ENCODE measurements at places on chromosomes 2 and 18.

DNA sequence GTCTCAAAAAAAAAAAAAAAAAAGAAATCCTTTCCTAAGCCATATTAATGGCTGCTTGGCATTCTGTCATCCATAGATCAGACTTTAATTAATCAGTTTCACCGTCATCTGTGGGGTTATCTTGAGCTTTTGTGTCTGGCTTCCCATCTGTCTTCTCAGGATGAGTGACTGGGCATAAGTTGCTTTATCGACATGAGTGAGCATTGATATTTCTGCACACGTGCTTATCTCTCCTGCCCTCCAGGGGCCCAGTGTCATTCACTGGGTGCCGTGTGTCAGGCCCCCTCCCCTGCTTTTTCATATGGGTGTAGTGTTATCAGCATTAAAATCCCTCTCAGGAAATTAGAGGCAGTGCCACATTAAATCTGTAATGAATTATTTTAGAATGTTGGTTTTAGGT lies 65.6 kb downstream of the SH3BP4 start:
- no peak for DNase-seq

DNA sequence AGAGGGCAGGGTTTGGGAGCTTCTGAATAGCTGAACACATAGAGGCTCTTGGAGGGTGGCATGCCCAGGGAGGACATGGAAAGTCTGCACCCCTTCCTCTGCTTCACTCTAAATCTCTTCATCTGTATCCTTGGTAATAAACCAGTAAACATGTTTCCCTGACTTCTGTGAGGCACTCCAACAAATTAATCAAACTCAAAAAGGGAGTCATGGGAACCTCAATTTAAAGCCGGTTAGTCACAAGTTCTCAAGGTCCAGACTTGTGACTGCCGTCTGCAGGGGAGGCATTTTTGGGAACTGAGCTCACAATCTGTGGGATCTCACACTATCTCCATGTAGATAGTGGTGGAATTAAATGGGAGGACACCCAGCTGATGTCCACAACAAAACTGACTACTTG lies 33.1 kb upstream of the STON1 start:
- DNase-seq, result no peak

DNA sequence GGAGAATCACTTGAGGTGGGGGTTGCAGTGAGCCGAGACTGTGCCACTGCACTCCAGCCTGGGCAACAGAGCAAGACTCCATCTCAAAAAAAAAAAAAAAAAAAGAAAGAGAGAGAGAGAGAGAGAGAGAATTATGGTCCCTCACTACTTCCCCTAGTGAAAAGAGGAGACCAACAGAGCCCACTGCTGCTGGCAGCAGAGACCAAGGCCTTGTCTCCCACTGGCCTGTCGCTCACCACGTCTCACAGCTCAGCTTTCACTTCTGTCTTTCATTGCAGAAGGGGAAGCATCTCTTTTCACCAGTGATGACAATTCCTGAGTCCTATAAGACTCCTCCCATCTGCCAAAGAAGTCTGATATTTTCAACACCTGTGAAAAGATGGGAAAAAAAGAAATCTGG lies 81.3 kb downstream of the CLHC1 start:
- no peak for DNase-seq

DNA sequence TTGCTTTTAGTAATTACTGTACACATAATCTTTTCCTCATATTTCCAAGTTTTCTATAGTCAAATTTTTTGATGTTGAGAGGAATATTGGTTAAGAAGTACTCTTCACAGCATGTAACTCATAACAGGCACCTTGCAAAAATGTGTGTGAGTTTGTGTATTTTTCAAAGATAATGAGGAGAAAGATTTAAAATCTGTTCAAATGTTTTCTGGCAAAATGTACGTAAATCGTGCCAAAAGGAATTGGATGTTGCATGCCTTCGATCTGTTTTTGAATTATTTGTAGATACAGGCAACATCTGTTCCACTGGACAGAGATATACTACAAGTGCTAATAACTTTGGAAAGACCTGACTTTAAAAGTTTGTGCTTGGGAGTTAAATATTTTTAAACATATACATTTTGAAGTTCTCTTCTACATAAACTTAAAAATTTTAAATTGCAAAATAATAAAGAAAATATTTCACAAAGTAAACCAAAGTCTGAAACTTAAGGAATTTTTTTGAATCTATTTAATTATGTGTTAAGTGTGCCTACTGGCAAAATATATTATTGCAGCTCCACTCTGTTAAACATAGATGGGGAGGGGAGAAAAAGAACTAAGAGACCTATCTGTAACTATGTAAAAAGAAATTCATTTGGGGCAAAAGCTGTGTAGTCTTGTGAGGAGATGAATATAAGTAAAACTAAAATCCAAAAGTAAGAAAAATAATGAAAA lies 133.5 kb upstream of the UBE2E3 start:
- no peak for DNase-seq

DNA sequence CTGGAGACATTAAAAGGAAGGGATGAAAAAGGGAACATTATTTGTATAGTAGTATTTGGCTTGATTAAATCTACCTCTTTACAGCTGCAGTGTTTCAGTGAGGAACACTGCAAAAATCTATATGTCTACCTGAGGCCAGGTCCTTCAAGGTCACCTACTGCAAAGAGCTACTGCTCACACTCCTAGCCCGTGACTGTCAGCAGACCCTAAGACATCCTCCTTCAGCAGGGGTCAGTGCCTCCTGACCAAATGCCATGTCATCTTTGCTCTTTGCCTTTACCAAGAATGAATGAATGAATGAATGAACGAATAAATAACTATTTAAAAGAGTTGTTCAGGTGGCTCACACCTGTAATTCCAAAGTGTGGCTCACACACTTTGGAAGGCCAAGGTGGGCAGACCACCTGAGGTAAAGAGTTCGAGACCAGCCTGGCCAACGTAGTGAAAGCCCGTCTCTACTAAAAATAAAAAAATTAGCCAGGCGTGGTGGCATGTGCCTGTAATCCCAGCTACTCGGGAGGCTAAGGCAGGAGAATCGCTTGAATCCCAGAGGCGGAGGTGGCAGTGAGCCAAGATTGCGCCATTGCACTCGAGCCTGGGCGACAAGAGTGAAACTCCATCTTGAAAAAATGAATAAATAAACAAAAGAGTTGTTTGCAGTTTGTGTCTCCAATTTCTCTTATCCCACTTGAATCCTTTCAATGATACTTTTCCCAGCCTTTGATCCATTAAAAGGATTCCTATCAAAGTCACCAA lies 84.3 kb upstream of the GRB14 start:
- no peak for DNase-seq

- DNase-seq, result no peak
These were observed 194.2 kb downstream of the INHBB start for GRCh38 chr2:120539937-120540718.

DNA sequence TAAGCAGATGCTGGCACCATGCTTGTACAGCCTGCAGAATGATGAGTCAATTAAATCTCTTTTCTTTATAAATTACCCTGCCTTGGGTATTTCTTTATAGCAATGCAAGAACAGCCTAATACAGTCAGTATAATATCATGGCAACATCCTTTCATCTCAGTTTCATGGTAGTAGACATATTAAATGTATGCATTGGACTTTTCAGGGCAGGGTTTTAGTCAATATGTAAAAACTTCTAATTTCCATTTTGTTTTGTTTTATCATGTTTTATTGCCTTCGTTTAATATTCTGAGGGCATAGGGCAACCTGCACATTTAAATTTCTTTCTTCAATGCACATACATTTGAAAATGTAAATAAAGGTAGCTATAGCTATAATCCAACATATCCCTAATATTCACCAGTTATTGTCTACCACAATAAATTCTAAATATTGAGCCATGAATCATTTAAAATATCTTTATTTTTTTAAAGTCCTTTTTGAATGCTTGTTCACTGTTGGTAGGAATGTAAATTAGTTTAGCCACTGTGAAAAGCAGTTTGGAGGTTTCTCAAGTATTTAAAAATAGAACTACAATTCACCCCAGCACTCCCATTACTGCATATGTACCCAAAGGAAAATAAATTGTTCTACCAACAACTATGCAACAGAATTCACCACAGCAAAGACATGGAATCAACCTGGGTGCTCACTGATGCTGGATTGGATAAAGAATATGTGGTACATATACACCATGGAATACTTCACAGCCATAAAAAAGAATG lies 41.8 kb upstream of the GRB14 start:
- DNase-seq, result no peak

GRCh38 chr18:47179520-47179919 lies 3.4 kb upstream of the IER3IP1 start:
- no peak for DNase-seq

DNA sequence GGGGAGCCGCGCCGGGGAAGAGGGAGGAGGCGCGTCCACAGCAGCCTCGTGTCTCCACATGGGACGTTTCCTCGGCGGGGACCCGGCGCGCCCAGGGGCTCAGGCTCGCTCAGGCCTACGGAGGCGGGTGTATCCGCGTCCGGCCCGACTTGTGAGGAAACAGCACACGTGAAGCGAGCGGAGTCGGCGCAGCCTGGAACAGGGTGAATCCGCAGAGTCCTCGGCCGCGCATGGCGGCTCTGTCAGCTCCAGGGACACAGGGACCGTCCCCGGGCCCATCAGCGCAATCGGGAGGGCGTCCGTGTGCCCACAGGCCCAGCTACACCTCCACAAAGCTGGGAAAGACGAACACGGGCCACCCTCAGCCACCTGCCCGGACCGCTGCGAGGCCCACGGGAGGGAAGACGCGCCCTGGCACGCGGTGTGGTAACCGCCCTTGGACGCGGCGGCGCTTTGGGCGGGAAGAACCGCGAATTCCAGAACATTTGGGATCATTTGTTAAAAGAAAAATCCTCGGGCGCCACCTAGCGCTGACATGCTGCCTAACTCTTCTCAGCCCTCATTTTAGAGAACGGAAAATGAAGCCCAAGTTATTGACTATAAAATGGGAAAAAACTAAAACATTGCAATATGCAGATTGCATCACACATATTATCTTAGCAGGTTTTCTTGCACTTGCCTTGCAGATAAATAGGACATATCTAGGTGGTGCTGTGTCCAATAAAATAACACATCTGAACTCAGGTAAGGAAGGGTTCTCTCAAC lies 40.4 kb downstream of the TMEM18 start:
- peak; percentile 72 for DNase-seq

- DNase-seq, result no peak
These were observed 21.7 kb downstream of the SLC39A6 start for GRCh38 chr18:36107477-36107876.

DNA sequence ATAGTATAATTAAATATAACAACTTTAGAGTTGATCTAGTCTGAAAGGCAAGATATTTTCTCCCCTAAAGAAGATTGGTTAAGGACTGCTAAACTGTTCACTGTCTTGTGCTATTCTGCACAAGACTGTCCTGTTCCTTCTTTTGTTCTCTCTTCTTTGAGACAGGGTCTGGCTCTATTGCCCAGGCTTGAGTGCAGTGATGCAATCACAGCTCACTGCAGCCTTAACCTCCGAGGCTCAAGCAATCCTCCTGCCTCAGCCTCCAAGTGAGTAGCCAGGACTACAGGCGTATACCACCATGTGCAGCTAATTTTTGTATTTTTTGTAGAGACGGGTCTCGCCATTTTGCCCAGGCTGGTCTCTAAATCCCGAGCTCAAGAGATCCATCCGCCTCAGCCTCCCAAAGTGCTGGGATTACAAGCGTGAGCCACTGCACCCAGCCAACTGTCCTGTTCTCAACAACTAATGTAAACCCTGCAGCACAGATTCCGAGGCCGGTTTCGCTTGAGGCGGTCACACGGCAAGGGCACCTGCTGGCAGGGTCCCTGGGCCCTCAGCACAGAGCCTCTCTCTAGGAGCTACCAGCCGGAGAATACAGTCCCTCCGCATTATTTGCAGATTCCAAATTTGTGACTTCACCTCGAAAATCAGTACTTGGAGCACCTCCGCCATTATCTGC lies 16.4 kb downstream of the PXDN start:
- no peak for DNase-seq

DNA sequence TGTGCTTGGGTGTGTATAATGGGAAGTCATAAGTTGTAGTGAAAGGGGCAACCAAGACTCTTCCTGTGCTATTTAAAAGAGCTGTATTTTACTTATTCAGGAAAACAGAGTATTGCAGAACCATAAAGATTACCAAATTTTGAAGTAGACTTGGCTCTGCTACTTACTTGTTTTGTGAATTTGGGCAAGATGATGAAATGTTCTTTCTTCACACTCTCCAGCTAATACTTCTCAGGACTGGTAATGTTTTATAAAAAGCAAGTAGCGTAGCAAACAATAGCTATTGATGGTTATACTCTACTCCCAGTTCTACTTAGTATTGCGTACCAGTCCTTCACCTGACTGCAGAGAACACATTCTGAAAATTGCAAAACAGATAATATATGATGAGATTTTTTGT lies 374.1 kb downstream of the ARHGAP15 start:
- no peak for DNase-seq

DNA sequence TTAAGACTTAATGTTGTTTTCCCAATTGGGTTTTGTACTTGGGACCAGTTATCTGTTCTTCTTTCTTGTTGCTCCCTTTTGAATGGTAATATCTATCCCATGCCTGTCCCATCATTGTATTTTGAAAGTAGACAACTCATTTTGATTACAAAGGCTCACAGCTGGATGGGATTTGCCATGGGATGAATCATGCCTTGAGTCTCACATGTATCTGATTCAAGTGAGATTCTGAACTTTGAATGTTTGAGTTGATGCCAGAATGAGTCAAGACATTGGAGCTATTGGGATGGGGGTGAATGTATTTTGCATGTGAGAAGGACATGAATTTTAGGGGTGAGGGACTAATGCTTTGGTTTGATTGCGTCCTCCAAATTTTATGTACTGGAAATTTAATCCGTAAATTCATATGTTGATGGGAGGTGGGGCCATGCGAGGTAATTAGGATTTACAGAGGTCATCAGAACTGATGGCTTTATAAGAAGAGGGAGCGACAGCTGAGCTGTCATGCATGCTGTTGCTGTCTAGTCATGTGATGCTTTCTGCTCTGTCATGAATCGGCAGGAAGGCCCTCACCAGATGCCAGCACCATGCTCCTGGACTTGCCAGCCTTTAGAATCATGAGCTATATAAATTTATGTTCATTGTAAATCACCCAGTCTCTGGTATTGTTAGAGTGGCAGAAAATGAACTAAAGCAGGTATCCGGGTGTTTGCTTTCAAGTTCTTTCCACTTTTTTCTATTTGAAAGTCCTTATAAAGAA lies 741.3 kb upstream of the RAB6C start:
- DNase-seq, result no peak

DNA sequence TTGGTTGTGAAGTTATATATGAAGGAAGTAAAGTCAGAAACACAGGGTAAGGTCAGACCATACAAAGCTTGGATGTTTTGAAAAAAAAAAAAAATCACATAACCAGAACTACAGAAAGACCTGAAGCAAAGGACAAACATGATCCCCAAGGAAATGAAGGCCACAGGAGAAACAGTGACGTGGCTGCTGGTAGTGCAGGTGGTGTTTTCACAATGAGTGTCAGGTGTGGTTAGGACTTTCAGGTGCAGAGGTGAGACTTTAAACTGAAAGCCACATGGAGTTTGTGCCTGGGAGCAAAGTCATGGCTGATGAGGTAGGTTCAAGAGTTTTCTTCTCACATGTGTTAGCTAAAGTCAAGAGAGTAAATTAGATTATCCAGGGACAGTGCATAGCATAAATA lies 270.7 kb downstream of the PIEZO2 start:
- DNase-seq, result no peak

Data from cerebellar cortex (tissue), 1 donor.